ENCODE measurements at places on chromosomes 12 and 14. TPM values are rescaled to one million over a fixed set of nuclear protein-coding genes. Genes with fewer than 3 reads are reported as not detected.

DNA sequence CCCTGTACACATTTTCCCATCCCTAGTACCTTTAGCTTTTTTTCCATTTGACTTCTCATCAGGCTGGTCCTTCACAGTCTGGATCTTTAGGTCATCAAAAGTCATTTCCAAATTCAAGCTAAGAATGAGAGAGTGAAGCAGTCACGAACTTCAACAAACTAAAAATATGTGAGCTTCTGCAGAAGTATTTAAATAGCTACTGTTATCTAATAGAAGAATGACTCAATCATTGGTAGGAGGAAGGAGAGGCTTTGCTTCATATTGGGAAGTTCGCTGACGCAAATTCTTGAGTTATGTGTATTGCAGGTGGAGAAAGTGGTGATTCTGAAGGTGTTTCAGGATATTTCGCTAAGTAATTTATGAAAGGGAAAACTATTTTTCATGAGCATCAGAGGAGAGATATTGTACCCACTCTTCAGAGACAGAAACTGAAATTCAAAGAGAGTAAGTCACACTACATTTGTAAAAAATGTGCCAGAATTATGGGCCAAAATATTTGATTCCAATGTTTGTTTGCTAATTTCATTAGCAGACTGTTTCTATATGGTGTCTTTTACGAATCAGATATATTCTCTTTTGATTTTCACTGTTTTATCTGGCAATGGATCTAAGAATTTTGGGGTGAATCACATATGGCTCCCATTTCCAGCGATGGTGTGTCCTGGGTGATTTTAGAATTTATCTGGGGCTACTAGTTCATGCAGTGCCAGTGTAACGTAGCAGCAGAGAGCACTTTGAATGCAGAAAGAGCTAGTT is at the start of gene OLR1:
Gene OLR1 (minus strand): TSS at position 160 of the 756 bp plus-strand sequence. CDS start 55 bp downstream, at position 105.
- DNase-seq, result no peak

Gene KLRC2
- total RNA-seq, result 2.0 TPM

GRCh38 chr12:39622306-39622705 is 2.7 kb upstream of the ABCD2 start:
- DNase-seq, result no peak

DNA sequence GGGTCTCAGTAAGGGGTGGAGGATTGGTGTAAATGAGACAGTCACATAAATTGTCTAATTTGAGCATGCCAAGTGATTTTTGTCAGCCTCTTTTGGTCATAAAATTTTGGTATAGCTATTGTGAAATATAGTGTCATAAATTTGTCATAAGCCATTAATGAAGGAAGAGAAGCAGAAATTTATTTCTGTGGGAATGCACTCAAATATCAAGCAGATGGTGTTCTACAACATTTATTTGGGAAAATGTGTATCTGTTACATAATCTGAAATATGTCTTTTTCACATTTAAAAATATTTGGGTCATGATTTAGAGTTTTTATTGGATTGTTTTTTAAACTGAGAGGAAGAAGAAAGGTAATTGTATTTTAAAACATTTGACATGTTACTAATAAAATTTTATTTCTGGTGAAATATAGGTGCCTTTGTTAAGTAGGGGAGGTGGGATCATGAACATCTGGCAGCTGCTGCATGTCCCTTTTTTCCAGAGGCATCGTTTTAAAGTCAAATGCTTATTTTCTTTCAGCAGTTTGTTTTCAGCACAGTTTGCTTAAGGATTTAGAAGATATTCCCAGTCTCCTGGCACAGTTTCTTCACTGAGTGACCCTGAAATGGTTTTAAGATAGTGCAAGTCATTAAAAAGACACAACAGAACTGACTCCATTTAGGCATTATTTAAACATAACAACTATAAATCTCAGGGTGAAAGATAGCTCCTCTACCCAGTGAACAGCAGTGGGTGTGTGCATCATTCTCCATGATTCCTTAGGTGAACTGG is 371.7 kb downstream of the SNAPC1 start:
- DNase-seq, result no peak

GRCh38 chr12:107064687-107065086 is 28.7 kb downstream of the CRY1 start:
- DNase-seq, result no peak

DNA sequence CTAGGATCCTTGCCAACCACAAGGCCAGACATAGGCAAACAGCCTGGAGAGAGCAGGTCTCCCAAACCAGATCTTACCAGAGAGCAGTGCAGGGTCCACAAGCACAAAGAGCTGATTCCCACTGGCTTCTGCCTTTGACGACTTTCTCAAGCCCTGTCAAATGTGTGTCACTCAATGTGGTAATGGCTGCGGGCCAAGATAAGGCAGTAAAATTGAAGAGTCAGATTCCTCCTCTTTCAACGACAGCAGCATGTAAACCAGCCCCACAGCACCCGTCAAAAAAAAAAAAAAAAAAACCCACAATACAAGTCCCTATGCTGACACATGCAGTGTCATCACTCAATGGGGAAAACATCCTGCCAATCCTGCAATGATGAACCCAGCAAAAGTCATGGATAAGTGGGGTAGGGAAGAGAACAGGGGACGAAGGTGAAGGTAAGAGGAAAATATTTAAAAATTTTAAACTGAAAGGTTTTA is at the start of gene STON2:
Gene STON2 (minus strand): TSS at position 123 of the 477 bp plus-strand sequence. CDS start 1,942 bp downstream, outside the sequence.
- DNase-seq, result no peak

GRCh38 chr12:115762936-115763335 is 514.6 kb downstream of the MED13L start:
- DNase-seq, result peak; percentile 55

DNA sequence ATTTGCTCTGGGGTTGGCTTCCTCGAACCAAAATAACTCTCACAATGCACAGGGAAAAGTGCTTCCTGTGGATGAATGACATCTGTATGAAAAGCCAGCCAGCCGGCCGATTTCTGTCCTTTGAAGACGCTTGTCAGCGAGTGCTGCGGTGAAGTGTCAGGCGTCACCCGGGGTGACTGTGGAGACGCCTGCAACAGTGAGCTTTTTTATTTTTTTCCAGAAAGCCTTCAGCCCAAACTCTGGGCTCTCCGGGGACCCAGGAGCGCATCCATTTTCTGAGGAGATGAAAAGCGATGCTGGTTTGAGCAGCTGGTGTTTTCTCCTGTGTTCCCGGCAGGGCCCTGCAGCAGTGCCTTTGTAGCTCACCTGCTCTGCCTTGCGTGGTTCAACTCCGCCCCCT is 147.9 kb upstream of the MYL2 start:
- DNase-seq, result no peak

Gene OR10A7
- not detected for total RNA-seq

DNA sequence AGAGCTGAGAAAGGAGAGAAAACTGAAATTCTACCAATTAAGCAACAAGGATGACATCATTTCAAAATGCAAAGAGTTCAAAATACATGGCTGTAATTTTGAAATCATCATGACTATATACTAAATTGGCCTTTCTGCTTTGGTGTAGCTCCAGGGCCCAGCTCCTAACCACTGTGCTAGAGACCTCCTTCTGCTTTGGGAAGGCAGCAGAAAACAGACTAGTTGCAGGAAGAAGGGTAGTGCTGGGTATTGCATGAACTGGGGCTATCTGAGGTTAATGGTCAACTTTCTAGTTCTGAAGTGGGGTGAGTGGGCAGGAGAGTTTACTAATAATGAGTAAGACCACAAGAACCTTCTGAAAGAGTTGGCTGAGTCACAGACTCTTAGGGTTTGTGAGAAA is 66.2 kb downstream of the PTGER2 start:
- DNase-seq, result no peak

Gene AICDA
- 0.12 TPM for total RNA-seq

GRCh38 chr14:24254630-24255392 is 8.2 kb downstream of the TGM1 start:
- DNase-seq, result no peak

GRCh38 chr14:99468836-99469592 is 11.6 kb downstream of the SETD3 start:
- no peak for DNase-seq

Gene SERPINA5
- total RNA-seq, result 88.8 TPM
